IMR-90 (cell line): ENCODE measurements at places on chromosomes 5 and 9. TPM values are rescaled to one million over a fixed set of nuclear protein-coding genes. Genes with fewer than 3 reads are reported as not detected.

SLC46A2 gene
- total RNA-seq, result not detected in 2 replicates

- no peak overlapping the region for H3K27ac ChIP-seq
- no peaks in the 10 kb centered on the region; the same call in 1 of the 2 replicates for H3K36me3 ChIP-seq
- H3K27me3 ChIP-seq, result no peaks in the 10 kb centered on the region
- DNase-seq, result peak; percentile 79
- peaks cover 17% of the 10 kb centered on the region for H3K4me1 ChIP-seq
Observed at GRCh38 chr5:131379723-131380122, 115.9 kb downstream of the CDC42SE2 start.

SHISAL2B gene
- not detected in 2 replicates for total RNA-seq

- H3K4me1 ChIP-seq, result no peaks in the 10 kb centered on the region
- no peak overlapping the region for H3K27ac ChIP-seq
- H3K4me3 ChIP-seq, result no peak overlapping the region
Observed at GRCh38 chr9:135419106-135419505, 60.5 kb upstream of the PPP1R26 start.

GRCh38 chr5:132272311-132273210, 15.1 kb downstream of the PDLIM4 start:
- no peak overlapping the region for H3K4me3 ChIP-seq
- H3K27ac ChIP-seq, result no peak overlapping the region
- H3K27me3 ChIP-seq, result no peaks in the 10 kb centered on the region

DNA sequence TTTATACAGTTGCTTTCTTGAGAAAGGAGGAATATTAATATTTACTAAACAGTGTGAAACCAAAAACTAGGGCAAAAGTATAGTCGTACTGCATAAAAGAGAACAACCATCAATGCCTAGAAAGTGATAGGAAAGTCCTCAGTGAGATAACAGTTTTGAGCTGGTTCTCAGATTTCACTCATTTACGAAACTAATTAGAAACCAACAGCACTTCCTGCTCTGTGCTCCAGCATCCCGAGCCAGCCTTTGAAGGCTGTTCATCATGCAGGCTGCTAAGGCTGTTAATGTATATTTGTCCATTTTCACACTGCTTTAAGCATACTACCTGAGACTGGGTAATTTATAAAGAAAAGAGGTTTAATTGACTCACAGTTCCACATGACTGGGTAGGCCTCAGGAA, 2039.9 kb downstream of the EFNA5 start:
- no peak for DNase-seq
- no peaks in the 10 kb centered on the region for H3K36me3 ChIP-seq
- H3K27ac ChIP-seq, result no peak overlapping the region
- no peaks in the 10 kb centered on the region for H3K4me1 ChIP-seq
- no peak overlapping the region for H3K4me3 ChIP-seq

DNA sequence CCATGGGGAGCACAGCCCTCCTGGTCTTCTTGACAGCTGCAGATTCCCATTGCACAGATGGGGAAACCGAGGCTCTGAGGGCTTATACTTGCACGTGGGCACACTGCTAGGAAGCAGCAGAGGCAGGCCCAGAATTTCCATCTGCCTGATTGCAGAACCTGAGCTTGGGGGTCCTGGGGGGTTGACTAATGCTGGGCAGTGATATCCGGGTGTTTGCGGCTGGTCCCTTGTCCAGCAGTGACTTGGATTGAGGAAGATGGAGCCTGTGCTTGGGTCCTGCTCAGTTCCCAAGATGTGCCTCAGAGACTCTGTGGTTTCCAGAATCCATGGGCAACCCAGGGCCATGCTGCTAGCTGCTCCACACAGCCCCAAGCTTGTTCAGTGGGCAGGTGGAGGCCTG, 91.2 kb downstream of the PHF2 start:
- H3K27me3 ChIP-seq, result no peaks in the 10 kb centered on the region
- H3K4me1 ChIP-seq, result no peaks in the 10 kb centered on the region
- H3K4me3 ChIP-seq, result no peak overlapping the region
- H3K36me3 ChIP-seq, result peaks cover 34% of the 10 kb centered on the region
- H3K27ac ChIP-seq, result no peak overlapping the region

GRCh38 chr9:37746448-37747270, 6.9 kb upstream of the TRMT10B start:
- peak; percentile 86 for DNase-seq
- H3K36me3 ChIP-seq, result no peaks in the 10 kb centered on the region
- peaks cover 8% of the 10 kb centered on the region for H3K4me1 ChIP-seq
- peaks cover 24% of the 10 kb centered on the region for H3K27me3 ChIP-seq
- H3K4me3 ChIP-seq, result no peak overlapping the region
- no peak overlapping the region for H3K27ac ChIP-seq

GRCh38 chr5:62256161-62257019, 49.6 kb upstream of the KIF2A start:
- no peak for DNase-seq
- H3K4me3 ChIP-seq, result no peak overlapping the region
- no peak overlapping the region for H3K27ac ChIP-seq
- no peaks in the 10 kb centered on the region for H3K36me3 ChIP-seq
- no peaks in the 10 kb centered on the region for H3K4me1 ChIP-seq
- 0 out of 2 replicates have a peak, but pooled peaks cover 1% of the 10 kb centered on the region for H3K27me3 ChIP-seq

- H3K4me1 ChIP-seq, result peaks cover 4% of the 10 kb centered on the region; the same call in 1 of the 2 replicates
- no peak for DNase-seq
- no peaks in the 10 kb centered on the region for H3K36me3 ChIP-seq
- no peak overlapping the region for H3K27ac ChIP-seq
- no peaks in the 10 kb centered on the region for H3K27me3 ChIP-seq
Observed at GRCh38 chr5:103209065-103209464, 49.5 kb upstream of the MACIR start.

DNA sequence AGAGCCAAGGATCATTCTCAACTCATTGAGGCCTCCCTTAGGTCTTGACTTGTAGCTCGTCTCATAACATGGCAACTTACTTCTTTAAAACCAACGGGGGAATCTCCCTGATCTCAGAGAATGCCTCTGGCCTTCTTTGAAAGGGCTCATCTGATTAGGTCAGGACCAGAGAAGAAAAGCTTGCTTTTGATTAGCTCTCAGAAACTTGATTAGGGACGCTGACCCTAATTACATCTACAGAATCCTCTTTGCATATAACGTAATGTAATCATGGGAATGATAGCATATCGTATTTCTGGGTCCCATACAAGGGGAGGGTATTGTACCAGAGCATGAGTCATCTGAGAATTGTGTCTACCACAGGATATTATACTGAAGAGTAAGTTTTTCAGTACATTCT, 125.1 kb upstream of the SH3GL2 start:
- H3K27ac ChIP-seq, result no peak overlapping the region
- no peaks in the 10 kb centered on the region for H3K4me1 ChIP-seq
- H3K4me3 ChIP-seq, result no peak overlapping the region
- no peak for DNase-seq
- no peaks in the 10 kb centered on the region for H3K36me3 ChIP-seq
